T-helper 17 cell (primary cell): ENCODE measurements at places on chromosomes 11 and 22. TPM values are rescaled to one million over a fixed set of nuclear protein-coding genes. Genes with fewer than 3 reads are reported as not detected.

Gene ELFN2
- total RNA-seq = 0.12 TPM

Gene SLC22A9
- total RNA-seq = not detected

Gene GPR83
- total RNA-seq = 0.22 TPM

Gene PITPNM1
- total RNA-seq = 121 TPM
